Germinal center (tissue), 1 donor: ENCODE measurements at places on chromosomes 1 and 21.

DNA sequence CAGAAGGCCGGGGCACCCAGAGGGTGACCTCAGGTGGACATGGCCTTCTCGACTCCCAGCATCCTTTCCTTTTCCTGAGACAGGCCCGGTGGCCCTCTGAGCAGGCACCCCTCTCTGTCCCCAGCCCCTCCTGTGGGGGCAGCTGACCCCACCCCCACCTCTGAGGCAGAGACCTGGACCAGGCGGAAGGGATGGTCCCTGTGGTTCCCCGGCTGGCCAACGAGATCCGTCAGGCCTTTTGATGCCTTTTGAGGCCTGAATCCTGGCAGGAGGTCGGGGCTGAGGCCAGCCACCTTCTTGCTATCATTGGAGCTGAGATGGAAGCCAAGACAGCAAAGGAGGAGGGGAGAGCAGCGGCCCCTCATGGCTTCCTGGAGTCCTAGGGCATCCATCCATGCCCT lies 50.2 kb upstream of the ACTRT2 start:
- DNase-seq = no peak

- no peak for DNase-seq
Measured at GRCh38 chr1:23102289-23102688, 66.4 kb downstream of the LUZP1 start.

GRCh38 chr1:36982709-36983108 lies 51.6 kb downstream of the GRIK3 start:
- no peak for DNase-seq

DNA sequence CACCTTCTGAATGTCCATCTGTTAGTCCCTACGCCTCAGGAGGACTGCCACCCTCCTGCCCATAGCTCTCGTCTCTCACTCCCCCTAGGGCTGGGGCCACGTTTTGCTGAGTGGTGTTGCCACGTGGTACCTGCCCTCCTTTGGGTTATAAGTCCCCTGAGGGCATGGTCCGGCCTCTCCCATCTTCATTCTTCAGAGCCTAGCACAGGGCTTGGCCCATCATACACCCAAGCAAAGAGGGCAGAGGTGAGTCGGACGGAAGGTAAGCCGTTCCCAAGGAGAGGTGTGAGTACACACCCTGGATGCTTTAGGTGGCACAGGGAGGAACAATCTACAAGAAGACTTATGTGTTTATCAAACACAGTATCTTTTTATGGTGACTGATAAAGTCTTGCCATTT lies 10.9 kb downstream of the PADI2 start:
- DNase-seq = no peak

GRCh38 chr1:202204065-202204464 lies 10.5 kb downstream of the LGR6 start:
- no peak for DNase-seq

DNA sequence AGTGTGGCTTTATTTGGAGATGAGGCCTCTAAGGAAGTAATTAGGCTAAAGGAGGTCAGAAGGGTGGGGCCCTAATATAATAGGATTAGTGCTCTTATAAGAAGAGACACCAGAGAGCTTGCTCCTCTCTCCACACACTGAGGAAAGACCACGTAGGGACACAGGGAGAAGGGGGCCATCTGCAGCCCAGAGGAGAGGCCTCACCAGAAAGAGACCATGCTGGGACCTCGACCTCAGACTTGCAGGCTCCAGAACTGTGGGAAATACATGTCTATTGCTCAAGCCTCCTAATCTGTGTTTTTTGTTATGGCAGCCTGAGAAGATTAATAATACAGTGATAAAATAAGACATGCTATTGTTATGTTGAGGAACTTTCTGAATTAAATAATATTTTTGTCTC lies 8.3 kb downstream of the RCAN1 start:
- DNase-seq = no peak

DNA sequence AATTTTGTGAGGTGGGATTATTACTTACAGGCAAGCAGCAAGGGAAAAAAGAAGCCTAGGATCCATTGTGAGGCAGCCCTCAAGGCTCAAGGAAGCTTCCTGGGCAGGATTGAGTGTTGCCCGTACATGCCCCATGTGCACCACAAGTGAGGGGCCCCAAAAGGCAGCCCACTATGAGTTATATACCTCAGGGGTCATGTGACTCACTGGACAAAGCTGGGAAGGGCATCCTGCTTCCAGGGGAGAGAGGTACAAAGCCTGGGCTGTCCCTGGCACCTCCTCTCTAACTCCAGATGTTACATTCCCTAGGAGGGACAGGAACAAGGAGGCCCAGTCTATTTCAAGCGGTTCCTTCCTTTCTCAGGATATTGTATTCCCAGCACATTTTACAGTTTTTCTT lies 34.0 kb upstream of the CD1D start:
- DNase-seq = no peak

- no peak for DNase-seq
Measured at GRCh38 chr1:93399781-93400180, 48.1 kb upstream of the FNBP1L start.

GRCh38 chr1:211517006-211517405 lies 25.0 kb upstream of the RD3 start:
- no peak for DNase-seq

DNA sequence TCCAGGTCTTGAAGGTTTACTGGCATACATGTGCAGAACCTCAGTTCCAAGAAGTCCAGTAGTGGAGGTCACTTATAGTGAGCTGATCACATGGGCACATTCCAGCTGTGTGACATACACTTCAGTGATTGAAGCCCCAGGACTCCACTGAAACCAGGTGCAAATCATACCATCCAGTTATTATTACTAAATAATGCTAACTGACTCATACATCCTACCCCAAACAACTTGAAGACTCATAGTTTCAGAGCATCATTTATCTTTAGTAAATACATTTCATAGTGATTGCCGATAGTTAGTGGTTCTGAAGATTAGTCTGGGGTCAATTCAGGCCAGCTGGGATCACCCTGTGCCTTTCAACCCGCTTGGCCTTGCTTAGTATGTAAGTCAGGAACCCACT lies 137.9 kb upstream of the UBE2U start:
- no peak for DNase-seq

DNA sequence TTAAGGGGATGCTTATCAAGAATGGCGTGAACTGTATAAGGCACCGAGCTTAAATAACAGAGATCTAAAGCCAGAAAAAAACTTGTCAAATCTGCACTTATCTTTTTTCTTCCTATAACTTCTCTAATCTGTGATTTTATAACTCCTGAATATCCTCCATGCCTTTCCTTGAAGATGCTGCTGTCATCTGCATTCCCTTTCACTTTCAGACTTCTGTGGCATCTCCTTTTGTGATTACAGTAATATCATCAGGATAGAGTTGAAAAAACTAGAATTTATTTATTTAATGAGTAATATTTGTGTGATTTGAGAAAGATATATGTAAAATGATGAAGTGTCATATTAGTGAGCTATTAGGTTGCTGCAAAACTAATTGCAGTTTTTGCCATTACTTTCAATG lies 357.8 kb upstream of the PTBP2 start:
- DNase-seq = no peak

- DNase-seq = no peak
Measured at GRCh38 chr1:24992761-24993211, 62.7 kb upstream of the RUNX3 start.

DNA sequence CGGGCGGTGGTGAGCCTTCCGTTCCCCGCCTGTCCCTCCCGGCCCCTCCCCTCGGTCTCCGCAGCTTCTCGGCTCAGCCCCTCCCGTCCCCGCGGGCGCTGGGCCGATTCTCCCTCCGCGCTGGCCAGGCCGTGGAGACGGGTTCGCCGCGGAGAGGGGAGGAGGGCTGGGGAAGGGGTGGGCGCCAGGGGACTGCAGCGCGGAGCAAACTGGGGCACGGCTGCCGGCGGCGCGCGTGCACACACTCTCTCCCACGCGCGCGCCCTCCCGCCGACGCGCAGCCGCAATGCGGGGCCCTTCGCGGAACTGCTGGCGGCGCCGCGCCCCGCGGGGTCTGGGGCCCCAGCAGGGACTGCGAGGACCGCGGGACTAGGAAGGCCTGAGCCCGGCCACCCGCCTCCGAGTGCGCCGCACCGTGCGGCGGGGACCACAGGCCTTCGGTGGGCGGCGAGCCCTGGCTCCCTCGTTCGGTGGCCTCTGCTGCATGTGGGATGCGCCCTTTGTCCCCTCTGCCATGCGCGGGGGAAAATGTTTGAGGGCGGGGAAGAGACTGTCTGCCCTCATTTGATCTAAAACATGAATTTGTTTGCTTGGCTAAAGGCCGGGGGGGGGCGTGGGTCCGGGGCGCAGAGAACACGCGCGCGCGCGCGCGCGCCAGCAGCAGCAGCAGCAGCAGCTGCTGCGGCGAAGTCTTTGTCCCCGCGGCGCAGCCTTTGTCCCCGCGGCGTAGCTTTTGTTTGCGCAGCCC lies 90.7 kb upstream of the VAMP3 start:
- peak; percentile 56 for DNase-seq

GRCh38 chr1:246674049-246674448 lies 50.2 kb upstream of the SCCPDH start:
- DNase-seq = no peak

- DNase-seq = no peak
Measured at GRCh38 chr1:187481581-187482148, 652.9 kb downstream of the PLA2G4A start.

- DNase-seq = no peak
Measured at GRCh38 chr1:20988943-20989342, 187.8 kb downstream of the EIF4G3 start.

- no peak for DNase-seq
Measured at GRCh38 chr21:26850116-26850643, 5.0 kb upstream of the ADAMTS1 start.

- no peak for DNase-seq
Measured at GRCh38 chr1:181669246-181669645, 185.9 kb downstream of the CACNA1E start.

DNA sequence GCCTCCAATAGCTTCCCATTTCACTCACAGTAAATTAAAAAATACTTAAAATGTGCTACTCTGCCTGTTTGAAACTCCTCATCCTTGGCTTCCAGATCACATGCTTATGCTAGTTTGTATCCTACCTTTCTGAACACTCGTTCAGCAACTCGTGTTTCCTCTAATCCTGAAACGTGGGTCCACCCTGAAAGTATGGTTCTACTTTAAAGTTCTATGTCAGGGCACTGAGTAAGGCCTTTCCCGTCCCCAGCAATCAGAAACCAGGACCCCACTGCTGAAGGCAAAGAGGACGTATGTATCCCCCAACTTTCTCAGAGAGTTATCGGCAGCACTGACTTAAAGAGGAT lies 419 bp upstream of the TSEN15 start:
- no peak for DNase-seq

GRCh38 chr1:192726820-192727504 lies 81.9 kb upstream of the RGS2 start:
- no peak for DNase-seq

DNA sequence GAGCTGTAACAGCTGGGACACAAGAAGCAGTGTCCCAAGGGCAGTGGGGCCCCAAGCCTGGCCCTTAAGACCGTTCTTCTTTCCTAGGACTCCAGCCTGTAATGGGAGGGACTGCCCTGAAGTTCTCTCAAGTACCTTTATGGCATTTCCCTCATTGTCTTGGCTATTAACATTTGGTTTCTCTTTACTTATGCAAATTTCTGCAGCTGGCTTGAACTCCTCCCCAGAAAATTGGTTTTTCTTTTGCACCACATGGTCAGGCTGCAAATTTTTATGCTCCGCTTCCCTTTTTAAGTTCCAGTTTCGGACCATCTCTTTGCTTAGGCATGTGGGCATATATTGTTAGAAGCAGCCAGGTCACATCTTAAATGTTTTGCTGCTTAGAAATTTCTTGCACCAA lies 3.1 kb upstream of the MROH9 start:
- no peak for DNase-seq

DNA sequence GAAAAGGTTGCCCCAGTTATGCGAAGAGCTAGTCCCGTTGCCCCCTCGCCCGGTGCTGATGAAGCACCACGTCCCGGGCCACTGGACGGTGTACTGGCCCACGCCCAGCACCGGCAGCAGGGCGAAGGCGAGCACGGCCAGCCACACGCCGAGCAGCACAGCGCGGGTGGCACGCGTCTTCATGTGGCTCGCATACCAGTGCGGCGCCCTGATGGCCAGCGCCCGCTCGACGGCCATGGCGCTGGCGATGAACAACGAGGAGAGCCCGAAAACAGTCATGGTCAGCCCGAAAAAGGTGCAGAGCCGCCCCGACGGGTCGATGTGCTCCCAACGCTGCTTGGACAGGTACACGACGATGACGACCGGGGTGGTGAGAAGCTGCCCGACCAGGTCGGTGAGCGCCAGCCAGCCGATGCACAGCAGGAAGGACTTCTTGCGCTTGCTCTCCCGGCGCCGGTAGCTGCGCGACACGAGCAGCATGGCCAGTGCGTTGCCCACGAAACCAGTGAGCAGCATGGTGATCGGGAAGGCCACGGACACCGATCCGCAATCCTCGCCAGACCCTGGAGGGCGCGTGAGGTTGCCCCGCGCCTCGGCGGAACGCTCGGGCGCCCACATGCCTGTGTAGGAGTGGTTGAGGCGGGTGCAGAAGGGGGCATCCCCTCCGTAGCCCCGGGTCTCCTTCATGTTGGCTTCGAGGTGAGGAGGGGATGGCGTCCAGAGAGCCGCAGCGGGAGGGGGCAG lies 553 bp downstream of the PTGER3 start:
- peak; percentile 6 for DNase-seq

- DNase-seq = no peak
Measured at GRCh38 chr1:189131576-189131975, 1346.1 kb downstream of the BRINP3 start.

GRCh38 chr1:191696354-191696753 lies 461.9 kb upstream of the RGS18 start:
- no peak for DNase-seq

- no peak for DNase-seq
Measured at GRCh38 chr21:35163411-35163810, 114.3 kb upstream of the RUNX1 start.

DNA sequence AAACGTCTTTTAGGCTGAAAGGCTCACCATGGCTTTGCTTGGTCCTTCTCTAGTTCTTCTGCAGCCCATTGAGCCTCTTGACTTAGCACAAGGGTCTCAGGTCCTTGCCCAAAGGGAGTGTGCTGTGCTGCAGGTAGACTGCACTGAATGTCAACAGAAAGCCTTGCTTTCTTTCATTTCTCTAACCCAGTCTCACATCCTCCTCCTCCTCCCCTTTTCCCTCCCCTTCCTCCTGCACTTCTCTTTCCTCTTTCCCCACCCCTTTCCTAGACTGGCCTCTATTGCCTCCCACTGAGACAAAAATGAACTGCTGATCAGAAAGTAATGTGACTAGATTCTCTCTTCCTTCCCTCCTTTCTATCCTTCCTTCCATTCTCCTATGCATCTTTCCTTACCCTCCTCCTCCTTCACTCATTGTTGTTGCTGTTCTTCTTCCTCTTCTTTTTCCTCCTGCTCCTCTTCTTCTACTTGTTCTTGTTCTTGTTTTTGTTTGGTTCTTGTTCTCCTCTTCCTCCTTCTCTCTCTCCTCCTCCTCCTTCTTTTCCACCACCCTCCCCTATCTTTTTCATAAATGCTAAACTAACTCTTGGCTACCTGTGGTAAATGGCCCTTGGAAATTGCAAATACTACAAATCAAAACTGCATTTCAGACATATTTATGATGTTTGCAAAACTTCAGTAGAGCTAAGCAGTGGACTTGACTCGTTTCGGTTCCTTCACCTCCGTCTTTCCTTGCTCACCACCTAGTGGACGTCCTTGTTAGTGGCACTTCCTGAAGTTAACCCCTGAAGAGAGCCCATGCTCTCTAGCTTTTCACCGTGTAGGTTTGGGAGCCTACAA lies at the start of gene SELL:
TSS of gene SELL (minus strand) at position 152 of the 840 bp plus-strand sequence. CDS start at position 30, 122 bp downstream.
- peak; percentile 65 for DNase-seq
